T1000 (cell line): ENCODE measurements at places on chromosomes 1 and 21.

- DNase-seq: no peak
These were observed 103.0 kb upstream of the ETV3 start for GRCh38 chr1:157241185-157241538.

- DNase-seq: no peak
These were observed 405.9 kb downstream of the TTLL7 start for GRCh38 chr1:83593073-83593472.

DNA sequence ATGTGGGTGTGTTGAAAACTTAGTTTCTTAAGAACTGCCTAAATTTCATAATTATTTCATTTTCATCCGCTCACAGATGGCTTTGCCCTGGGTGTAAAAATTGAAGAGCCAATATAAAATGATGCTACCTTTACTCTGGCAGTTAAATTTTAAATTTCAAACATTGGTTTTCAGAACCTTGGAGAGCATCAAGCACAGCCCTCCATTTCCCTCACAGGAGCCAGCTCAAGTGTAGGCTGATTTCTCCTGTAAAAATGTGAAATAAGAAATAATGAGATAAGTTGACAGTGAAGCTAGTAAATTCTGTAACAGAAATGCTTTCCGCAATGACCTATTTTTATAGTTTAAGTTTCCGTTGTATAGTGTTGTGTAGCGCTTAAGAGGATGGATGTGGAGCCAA is 53.9 kb upstream of the AKT3 start:
- no peak for DNase-seq

DNA sequence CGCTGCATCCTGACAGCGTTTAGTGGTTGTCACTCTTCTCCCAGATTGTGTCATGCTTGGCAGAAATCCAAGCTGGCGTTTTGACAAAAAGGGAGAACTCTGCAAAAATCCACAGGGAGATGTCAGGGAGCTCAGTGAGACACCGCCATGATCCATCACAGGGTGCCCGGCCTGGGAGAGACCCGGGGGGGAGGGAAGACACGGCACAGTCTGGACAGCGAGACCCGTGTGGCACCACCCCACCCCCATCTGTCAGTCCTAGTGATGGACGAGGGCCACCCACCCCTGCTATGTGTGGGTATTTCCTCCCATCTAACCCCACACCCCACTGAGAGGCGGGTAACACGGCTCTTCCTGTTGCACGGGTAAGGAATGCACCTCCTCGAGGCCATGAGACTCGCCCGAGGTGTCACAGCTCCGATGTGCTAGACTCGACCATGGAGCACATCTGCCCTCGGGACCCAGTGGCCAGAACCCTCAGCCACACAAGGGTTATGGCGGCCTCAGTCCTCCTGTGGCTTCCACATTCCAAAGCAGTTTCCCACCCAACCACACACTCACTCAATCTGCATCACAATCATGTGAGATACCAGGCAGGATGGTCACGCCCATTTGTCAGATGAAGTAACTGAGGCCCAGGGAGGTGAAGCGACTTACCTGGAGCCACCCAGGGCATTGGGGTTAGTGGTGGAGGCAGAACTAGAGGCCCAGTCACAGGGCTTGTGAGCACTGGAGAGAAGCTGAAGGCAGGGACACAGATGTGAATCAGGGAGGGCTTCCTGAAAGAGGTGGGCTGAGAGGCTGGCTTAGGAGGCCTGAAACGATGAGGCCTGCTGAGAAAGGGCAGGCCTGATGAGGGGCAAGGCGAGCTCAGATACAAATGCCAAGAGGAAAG is 688.5 kb downstream of the MATN1 start:
- no peak for DNase-seq

GRCh38 chr21:26027696-26028095 is 142.9 kb downstream of the APP start:
- no peak for DNase-seq

GRCh38 chr1:210586771-210587170 is 258.1 kb downstream of the HHAT start:
- DNase-seq: no peak

DNA sequence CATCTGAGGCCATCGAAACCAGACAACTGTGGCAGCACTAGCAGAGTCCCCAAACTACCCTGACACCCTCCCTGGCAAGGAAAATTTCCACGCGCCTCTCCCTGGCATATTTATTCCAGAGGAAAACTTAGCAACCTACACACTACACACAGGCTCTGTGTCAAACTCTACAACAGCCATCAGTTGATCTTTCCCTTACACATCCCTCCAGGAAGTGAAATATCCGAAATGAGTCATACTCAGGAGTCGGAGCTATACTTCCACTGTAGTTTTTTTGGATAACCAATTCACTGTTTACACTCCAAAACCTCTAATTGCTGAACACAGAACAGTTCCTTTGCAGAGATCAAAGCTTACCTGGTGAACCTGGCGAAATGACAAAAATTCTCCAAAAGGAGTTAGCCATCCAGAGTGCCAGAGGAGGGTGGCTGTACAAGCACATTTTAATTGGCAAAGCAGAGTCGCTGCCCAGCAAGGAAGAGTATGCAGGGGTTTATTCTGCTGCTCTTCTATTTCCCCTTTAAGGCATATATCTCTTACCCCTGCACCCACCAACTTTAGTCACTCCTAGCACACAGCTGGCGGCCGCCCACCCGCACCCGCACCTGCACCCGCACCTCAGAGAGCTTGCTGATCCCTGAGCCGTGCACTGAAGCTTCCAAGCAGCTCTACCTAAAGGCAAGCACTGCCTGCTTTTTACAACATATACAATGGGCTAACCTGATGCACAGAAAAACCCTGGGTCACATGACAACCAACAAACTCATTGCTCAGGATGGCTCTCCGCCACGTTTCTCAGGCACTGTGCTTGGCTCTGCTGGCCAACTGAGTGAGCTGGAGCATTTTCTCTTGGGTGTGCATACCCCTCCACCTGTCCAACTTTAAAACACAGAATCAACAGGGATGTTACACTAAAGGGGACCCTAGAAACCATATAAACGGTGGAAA is 54.9 kb downstream of the CAPZB start:
- DNase-seq: no peak

GRCh38 chr1:21241771-21242581 is 48.3 kb downstream of the ECE1 start:
- DNase-seq: no peak
